Ovary (tissue), 10 donors: ENCODE measurements at places on chromosomes 5 and 9. TPM values are rescaled to one million over a fixed set of nuclear protein-coding genes. Genes with fewer than 3 reads are reported as not detected.

- no peak for DNase-seq
- no peaks in the 10 kb centered on the region for H3K36me3 ChIP-seq
- H3K4me1 ChIP-seq, result no peaks in the 10 kb centered on the region
- no peak overlapping the region for H3K4me3 ChIP-seq
- H3K27ac ChIP-seq, result no peak overlapping the region
- H3K27me3 ChIP-seq, result no peaks in the 10 kb centered on the region
These were observed 47.3 kb downstream of the S1PR3 start for GRCh38 chr9:89038382-89039103.

DNA sequence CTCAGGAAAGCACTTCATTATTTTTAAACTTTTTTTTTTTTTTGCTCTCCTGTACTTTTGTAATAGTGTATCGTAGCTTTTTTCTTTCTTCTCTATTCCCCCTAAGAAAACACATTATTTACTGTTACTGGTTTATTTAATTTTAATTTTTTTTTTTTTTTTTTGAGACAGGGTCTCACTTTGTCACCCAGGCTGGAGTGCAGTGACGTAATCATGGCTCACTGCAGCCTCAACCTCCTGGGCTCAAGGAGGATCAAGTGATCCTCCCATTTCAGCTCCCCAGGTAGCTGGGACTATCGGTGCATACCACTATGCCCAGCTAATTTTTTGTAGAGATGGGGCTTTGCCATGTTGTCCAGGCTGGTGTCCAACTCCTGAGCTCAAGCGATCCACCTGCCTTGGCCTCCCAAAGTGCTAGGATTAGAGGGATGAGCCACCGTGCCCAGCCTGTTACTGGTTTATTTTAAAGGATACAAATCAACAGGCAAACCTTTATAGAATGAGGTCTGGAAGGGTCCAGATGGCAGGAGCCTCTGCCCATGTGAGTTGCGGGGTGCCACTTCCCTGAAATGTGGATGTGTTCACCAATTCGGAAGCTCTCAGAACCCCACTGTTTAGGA, 49.0 kb upstream of the TNFSF15 start:
- no peak overlapping the region for H3K27ac ChIP-seq
- H3K36me3 ChIP-seq, result no peaks in the 10 kb centered on the region
- DNase-seq, result no peak

DNA sequence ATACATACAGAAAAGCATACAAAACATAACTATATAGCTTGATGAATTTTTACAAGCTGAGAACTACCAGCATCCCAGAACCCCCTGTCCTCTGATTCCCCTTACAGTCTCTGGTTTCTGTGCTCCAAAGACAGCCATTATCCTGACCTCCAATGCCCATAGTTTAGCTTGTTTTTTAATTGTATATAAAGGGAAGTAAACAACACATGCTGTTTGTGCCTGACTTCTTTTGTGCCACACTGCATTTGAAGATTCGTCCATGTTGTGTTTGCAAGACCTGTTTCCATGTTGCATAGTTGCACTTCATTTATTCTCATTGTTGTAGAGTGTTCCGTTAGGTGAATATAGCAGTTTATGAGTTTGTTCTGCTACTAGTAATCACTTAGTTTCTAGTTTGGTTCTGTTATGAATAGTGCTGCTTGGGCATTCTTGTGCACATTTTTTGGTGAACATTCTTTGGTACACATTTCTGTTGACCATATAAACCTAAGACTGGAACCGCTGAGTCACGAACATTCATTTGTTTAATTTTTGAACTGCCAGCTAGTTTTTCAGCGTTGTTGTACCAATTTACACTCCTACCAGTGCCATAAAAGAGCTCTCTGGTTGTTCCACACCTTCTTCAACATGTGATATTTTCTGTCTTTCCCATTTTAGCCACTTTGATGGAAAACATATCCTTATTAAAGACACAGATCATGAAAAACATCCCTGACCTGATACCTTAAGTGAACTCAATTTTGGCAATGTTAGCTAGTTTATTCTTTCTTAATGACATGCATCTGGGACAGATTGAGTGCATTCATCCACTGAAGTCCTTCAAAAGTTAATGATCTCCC, 78.1 kb upstream of the ANXA1 start:
- H3K36me3 ChIP-seq, result no peaks in the 10 kb centered on the region
- no peak overlapping the region for H3K4me3 ChIP-seq
- no peaks in the 10 kb centered on the region for H3K27me3 ChIP-seq
- H3K27ac ChIP-seq, result no peak overlapping the region
- no peaks in the 10 kb centered on the region for H3K4me1 ChIP-seq

Gene NMUR2
- not detected for total RNA-seq

DNA sequence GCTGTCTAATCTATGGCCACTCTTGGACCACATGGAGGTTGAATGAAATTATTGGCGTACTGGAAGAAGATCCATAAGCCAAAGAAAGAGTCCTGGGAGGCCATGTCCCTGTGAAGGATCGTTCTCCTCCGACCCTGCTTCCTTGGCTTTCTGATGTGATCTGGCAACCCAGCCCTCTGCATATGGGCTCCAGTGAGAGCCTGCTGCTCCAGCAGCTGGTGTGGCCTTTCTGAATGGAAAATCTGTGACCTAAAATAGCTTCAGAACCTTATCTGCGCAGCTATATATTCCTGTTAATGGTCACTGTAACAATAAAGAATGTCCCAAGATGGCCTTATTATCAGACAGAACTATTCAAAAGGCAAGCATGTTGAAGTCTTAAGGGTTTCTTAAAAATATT, 40.2 kb upstream of the PHF2 start:
- H3K4me3 ChIP-seq, result no peak overlapping the region
- H3K27ac ChIP-seq, result no peak overlapping the region
- DNase-seq, result no peak
- no peaks in the 10 kb centered on the region for H3K27me3 ChIP-seq

GRCh38 chr5:145975361-145976066, 39.1 kb downstream of the SH3RF2 start:
- no peak for DNase-seq
- no peaks in the 10 kb centered on the region for H3K27me3 ChIP-seq
- H3K36me3 ChIP-seq, result no peaks in the 10 kb centered on the region
- no peak overlapping the region for H3K27ac ChIP-seq
- H3K4me1 ChIP-seq, result no peaks in the 10 kb centered on the region

Gene PCDHB9
- 3.7 TPM for total RNA-seq

DNA sequence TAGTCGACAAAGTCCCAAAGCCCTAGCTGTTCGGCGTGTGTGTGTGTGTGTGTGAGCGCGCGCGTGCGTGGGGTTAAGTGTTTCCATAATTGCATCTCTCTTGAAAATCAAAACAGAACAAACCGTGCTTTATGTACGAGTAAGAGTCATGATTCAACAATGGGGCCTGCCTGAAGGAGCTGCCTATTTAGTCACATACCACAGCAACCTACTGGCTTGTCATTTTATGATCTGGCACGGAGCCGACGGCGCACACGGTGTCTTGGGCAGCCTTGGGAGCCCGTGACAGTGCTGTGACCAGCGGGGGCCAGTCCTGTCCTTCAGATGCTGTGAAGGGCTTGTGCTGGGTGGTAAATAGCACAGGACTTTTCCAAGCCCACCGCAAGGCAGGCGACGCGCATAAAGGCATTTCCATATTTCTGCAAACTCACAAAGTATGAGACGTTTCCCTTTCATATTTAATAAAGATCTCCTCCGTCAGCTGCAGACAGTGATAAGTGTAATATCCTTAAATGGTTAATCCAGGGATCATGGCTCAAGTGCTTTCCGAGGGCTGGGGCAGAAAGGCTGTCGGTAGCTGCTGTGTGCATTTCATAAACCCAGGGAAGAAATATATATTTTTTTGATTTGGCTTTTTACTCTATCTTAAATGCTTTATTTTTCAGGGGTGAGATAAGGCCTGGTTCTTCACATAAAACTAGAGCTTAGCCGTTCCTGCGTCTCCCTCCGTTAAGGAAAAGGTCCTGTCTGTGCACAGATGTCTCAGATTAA, 270.2 kb upstream of the IRX1 start:
- H3K4me3 ChIP-seq, result no peak overlapping the region
- H3K36me3 ChIP-seq, result no peaks in the 10 kb centered on the region
- no peak overlapping the region for H3K27ac ChIP-seq
- H3K27me3 ChIP-seq, result no peaks in the 10 kb centered on the region
- H3K4me1 ChIP-seq, result no peaks in the 10 kb centered on the region

DNA sequence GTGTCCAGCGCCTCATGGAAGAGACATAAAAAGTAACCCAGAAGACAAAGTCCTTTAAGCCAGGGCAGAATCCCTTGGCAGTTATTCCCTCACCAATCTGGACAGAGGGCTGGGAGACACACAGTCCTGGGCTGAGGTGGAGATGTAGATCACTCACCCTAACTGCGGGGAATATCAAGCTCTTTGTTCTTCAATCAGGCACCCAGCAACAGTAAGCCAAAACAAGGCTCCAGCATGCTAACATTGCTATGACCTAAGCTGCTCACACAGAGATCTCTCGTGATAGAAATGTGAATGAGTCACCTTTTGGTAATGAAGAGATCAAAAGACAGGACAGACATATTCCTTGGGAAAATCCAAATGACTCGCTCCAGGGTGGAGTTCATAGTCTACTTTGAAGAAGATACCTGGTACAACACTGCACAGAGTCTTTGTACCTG, 101.3 kb downstream of the FBN2 start:
- H3K27ac ChIP-seq, result no peak overlapping the region
- no peaks in the 10 kb centered on the region for H3K4me1 ChIP-seq
- no peaks in the 10 kb centered on the region for H3K27me3 ChIP-seq
- H3K36me3 ChIP-seq, result no peaks in the 10 kb centered on the region
- no peak overlapping the region for H3K4me3 ChIP-seq

DNA sequence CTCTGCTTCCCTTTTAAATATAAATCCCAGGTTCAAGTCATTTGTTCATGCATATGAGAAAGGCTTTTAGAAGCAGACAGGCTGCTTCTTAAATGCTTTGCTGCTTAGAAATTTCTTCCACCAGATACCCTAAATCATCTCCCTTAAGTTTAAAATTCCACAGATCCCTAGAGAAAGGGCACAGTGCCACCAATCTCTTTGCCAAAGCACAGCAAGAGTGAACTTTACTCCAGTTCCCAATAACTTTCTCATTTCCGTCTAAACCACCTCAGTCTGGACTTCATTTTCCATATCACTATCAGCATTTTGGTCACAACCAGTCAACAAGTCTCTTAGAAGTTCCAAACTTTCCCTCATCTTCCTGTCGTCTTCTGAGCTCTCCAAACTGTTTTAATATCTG, 679.8 kb upstream of the FTMT start:
- H3K4me3 ChIP-seq, result no peak overlapping the region
- H3K4me1 ChIP-seq, result no peaks in the 10 kb centered on the region
- H3K27ac ChIP-seq, result no peak overlapping the region
- H3K36me3 ChIP-seq, result no peaks in the 10 kb centered on the region

GRCh38 chr5:53438079-53438478, 42.4 kb upstream of the FST start:
- no peaks in the 10 kb centered on the region for H3K36me3 ChIP-seq
- no peak overlapping the region for H3K27ac ChIP-seq
- H3K27me3 ChIP-seq, result no peaks in the 10 kb centered on the region
- H3K4me3 ChIP-seq, result no peak overlapping the region
